ENCODE measurements at places on chromosomes 2 and 18.
A peak's percentile ranks its signal among the peaks of the same experiment; 100 is the strongest.

GRCh38 chr2:158817588-158817987 is 22.5 kb downstream of the DAPL1 start:
- DNase-seq = no peak

GRCh38 chr2:154261473-154262027 is 389.8 kb downstream of the GALNT13 start:
- no peak for DNase-seq

GRCh38 chr2:215020283-215020682 is 118.1 kb downstream of the ABCA12 start:
- DNase-seq = no peak

DNA sequence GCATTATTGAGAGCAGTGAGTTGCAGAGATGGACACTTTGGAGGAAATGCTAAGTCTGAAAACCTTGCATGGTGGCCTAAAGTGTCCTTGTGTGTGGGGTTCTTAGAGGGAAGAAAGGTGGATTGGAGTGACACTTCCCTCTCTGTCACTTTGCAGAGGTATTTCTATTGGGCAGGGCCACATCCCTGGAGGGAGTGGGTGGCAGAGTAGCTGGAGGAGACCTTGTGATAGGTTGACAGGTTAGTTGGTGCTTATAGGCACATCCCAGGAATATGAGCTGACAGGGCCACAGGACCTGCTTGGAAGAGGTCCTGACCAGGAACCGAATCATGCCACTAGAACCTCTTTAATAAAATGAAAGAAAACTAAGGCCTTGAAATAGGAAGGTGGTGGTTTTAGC is 972 bp upstream of the IGFBP5 start:
- no peak for DNase-seq

- no peak for DNase-seq
These were observed 2.3 kb downstream of the WNT10A start for GRCh38 chr2:218882866-218883366.

DNA sequence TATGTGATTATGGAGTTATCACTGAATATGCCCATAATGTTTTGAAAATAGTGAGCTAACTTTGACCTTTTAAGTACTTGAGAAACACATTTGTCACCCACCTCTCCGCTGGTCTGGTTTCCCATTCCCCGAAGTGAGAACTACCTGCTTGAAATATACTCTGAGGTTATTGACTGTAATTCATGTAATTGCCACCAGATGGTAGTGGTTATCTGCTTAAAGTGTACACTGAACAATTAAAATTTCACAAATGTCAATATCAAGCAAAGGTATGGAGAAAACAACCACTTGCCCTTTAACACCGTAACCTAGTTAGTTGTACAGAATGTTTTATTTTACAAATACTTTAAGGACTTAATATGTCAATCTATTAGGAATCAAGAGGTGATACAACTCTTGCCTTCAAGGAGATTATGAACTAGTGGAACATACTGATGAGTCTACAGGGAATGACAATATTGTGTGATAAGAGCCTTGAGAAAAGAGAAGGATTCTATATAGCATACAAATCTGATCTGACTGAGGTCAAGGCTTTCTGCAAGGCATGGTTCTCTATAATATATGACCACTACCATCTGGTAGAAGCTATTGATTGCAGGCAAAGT is 316.8 kb upstream of the KCNH7 start:
- no peak for DNase-seq

DNA sequence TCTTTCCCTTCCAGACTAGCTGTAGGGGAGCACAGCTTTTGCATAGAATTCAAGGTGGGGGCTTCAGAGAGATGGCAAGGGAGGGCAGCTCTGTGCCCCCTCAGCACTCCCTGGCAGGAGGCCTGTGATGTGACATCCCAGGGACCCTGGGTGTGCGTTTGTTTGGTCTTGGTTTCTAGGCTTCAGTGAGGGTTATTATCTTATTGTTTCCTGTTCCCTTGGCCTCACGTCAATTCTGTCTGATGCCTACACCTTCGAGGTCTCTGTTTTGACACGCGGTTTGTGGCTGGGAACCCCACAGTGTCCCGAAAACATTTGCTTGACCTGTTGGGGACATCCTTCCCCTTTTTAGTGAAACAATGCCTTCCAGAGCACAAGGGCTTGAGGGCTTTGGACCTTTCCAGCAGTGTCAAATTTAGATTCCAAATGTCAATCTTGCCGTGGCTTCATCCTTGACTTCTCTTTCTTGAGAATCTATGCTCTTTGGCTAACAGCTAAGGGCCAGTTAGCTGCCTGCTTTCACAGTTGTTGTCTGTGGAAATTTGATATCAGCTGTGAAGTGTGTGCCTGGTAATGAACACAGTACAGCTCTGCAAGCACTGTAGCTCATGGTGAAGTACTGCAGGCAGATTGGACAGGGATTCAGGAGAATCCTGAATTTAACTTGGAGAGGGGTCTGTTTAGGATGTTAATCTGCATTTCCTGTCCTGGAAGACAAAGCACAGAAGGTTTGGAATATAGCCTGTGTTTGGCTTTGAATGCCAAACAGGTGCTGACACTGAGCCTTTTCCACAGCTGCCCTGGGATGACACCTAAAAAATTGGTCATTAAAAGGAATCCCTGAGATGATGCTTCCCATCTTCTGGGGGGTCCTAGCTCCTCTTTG is 108.2 kb upstream of the CXCR4 start:
- DNase-seq = peak; percentile 33

DNA sequence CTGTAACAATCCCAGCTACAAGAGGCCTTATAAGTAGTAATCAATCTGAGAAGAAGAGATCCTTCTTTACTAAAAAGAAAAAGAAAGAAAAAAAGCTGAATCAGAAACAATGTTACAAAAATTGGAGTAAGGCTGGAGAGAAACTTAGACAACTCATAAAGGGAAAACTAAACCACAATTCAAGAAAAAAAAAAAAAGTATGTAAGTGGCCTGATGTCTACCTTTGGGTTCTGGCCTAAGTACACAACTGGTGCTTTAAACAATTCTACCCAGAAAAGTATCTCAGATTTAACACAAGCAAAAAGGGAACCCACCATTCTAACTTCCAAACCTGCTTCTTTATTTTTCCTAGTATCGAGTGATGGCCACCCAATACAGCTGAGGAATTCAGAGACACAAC is 45.3 kb downstream of the ZNF521 start:
- no peak for DNase-seq

GRCh38 chr2:58865436-58865835 is 624.3 kb upstream of the FANCL start:
- no peak for DNase-seq

DNA sequence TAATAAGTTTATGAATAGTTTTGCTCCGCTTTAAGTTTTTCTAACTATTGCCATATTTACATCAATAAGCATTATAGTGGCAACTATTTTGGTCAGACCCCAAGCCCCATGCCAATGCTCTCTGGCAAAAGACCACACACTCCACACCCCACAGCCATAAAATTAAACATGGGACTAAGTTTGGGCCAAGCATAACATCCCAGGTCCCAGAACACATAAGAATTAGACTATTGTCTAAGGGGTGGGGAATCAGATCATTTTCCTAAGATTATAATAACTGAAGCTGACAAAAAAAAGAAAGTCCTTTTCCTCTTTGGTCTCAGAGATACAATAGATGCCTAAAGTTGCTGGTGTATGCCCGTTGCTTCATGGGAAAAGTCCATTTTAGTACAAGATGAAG is 46.3 kb downstream of the EXOC6B start:
- no peak for DNase-seq

DNA sequence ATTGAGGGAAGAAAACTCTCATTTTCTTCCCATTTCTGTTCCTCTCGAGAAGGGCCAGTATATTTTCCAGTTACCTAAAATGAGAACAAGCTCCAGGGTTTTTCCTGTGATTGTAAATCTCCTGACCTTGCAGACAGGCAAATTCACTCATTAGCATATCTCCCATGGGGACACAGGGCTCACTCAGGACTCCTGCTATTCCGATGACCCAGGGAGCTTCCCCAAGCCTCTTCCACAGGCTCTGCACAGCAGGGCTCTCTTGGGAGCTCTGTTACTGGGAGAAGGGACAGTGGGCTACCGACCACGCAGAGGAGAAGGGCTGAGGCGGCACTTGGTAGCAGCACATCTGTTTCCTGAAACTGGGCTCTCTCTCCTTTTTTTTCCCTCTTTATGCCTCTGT is 135.2 kb upstream of the CAPN13 start:
- no peak for DNase-seq

- no peak for DNase-seq
These were observed 39.8 kb upstream of the PXDN start for GRCh38 chr2:1784087-1784486.

DNA sequence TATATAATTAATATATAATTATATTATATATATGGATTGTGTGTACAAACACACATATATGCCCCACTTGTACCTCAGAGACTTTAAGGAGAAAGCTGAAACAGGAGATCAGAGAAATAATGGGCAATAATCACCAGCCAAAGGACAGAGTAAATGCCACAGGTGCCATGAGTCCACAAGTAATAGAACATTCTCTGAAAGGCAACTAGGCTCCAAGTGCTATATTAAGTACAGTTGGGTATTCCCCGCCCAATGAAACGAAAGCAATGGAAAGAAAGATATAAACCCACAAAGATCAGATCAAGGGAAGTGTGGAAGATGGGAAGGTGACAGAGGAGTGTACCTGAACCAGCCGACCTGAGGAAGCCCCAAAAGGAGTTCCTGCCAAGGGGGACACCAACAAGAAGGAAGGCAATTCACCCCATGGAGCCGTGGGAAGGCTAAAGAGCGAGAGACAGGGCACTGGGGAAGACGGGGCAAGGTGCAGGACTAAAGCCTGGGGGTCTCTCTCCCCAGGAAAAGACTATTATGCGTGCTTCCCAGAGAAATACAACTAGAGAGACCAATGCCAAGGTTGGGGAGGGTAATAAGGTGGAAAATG is 19.0 kb downstream of the DYM start:
- DNase-seq = no peak

DNA sequence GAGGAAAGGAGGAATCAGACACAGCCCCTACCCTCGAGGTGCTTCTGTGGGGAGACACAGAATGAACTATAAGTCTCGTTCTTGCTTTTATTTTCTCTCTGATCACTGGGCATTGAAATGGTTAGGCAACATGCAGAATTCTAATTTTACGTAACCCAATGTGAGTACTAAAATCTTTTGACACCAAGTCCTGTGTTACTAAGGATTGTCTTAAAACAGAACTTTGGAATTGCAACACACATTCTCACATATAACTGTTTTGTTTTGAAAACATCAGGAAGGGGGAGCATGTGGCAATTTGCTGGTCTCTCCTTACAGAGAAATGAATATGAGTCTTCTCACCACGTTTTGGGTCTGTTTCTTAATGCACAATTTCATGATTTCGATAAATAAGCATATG is 23.6 kb upstream of the SULT1C4 start:
- DNase-seq = no peak

- no peak for DNase-seq
These were observed 3.4 kb upstream of the SP140L start for GRCh38 chr2:230323385-230324106.

DNA sequence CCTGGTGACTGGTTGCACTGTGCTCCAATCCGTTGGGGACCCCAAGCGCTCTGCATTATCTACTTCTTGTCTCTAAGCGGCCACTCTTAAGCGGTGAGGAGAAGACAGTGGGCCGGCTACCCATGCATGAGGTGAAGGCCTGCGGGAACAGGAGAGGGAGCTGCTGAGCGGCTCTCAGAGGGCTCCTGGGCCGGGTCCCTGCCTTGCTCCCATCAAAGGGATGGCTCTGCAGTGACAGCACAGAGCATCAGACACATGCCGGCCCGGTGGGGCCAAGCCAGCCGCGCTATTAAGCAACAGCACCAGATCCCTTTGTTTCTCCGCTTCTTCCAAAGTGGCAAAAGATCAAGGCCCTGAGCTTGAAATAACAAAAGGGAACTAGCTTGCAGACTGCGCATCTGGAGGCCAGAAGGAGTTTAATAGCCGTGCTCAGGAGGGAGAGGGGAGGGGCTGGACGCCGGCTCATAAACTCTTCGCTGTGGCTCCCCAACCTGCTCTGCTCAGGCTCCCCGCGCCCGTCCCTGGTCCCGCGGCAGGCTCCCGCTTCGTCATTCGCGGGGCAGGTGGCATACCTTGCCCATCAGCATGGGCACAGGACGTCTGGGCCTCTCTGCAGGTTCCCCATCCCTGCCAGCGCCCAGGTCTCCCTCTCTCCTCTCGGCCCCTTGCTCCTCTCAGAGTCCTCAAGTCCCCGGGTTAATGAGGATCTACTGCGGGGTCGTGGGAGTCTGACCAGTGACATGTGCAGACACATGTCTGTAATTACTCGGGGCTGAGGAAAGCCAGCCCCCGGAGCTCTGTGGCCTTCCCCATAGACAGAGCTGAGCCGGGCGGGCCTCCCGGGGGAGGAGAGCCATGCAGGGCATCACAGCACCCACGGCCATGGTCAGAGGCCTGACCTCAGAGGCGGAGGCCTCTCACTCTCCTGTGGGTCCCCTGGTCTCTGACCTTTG is 96.7 kb downstream of the ASB1 start:
- no peak for DNase-seq

DNA sequence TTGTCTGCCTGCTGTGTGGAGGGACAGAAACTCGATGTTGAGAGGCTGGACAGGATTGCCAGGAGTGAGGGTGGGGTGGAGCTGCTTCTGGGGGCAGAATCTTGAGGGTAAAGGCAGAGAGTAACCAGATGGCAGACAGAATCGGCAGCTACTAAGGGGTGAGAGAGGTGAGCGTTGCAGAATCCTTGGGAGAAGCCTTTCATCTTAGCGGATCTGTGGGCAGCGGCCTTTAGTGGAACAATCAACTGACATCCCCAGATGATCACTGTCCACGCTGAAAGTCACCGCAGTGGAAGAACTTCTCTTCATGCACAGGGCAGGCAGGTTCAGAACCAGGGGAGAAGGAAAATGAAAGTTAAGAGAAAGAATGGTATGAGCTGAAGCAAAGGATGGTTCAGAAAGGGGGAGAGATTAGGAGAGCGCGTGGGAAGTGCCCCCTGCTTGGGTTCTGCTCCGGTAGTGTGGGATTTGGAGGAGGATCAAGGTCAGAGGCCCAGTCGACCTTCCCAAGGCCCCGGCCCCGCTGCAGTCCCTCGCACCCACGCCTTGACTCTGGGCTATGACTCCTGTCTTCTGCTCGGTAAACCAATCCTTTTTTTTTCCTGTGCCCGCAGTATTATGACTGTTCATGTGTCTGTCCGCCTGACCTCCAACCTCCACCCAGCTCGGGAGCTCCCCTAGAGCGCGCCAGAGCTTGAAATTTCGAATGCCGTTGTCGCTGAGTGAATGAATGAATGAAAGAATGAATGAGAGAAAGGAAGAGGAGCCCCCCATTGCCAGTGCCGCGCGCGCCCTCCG is 584 bp downstream of the BOLA3 start:
- no peak for DNase-seq

DNA sequence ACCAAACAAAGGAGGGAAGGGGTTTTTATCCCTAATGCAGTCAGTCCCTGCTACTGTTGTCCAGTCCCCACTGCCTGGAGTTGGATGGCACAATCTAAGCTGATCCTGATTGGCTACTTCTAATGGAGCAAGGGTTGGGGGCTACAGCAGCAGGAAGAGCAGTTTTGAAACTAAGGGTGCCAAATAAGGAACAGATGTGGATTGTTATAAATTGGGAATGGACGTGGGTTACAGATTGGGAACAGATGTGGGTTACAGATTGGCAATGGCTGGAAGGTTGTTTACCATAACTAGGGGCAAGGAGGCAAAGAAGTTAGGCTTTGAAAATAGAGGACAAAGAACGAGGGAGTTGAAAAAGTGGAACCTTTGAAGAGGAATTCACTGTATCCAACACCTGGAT is 16.0 kb upstream of the PROM2 start:
- no peak for DNase-seq
